ENCODE measurements at places on chromosomes 5 and 9.
A peak's percentile ranks its signal among the peaks of the same experiment; 100 is the strongest.

DNA sequence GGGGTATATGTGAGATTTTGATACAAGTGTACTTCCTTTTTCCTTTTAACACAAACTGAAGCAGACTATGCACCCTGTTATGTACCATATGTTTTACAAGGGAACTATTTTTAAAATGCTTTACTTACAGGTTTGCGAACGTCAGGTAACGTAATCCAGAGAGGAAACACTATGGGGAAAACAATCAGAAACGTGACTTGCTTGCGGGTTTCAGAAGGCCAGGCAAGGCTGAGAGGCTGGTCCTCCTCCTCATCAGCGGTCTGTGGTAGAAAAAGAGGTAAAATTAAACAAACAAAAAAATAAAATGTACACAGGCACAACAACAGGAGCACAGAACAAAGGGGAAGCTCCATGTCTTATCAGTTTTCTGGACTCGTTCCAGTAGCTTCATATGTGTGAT is 141.2 kb downstream of the ACER2 start:
- no peak for DNase-seq

GRCh38 chr5:95219411-95219810 is 65.5 kb downstream of the MCTP1 start:
- DNase-seq = no peak

DNA sequence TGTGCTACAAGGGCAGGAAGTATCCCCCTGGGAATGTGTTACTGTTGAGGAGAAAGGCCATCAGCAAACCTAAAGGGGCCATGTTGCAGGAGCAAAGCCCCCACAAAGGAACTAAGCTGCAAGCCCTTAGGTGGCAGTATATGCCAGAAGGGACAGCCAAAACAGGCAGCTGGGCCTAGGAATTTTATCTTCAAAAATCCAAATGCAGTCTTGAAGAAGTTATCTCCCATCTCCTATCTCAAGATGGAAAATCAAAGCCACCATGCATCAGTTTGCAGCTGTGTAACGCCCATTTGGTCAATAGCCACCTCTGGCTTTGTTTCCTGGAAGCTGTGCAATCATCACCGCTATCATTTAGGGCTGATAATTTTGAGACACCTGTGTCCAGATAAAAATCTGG is 400.3 kb downstream of the ARHGEF28 start:
- no peak for DNase-seq

GRCh38 chr9:132780230-132781007 is 97.7 kb downstream of the AK8 start:
- no peak for DNase-seq

DNA sequence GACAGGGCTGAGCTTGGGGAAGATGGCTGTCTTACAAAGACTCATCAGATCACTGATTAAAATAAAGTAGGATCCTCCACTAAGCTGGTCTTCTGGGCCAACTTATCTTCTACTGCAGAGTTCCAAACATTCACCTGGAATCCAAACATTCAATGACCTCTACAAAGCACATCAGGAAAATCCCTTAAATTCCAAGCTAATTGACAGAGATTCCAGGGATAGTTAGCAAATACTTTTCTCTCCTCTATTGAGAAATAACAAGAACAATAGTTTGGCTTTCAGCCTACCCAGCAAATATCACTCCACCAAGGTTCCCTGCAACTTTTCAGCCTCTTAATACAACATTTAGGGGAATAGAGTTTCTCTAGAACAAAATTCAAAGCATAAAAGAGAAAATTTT is 140.6 kb upstream of the LIFR start:
- no peak for DNase-seq

- DNase-seq = no peak
Measured at GRCh38 chr5:111537141-111538024, 25.0 kb upstream of the STARD4 start.

DNA sequence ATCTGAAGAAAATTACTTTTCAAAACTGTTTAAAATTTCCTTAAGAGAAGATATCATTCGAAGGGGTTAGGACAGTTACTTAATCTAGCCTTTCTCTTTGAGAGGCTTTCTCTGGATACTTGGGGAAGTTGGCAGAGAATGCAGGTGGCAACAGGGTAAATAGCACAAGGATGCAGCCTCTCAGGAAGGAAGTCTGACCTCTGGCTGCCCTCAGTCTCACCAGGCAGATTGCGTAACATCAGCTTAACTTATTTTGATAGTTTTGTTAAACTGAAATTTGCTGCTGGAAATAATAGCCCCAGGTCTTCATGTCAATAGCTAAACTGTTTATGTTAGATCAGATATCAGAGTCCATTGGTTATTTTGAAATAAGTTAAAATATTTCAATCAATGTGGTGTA is 20.4 kb downstream of the CCDC192 start:
- DNase-seq = no peak

DNA sequence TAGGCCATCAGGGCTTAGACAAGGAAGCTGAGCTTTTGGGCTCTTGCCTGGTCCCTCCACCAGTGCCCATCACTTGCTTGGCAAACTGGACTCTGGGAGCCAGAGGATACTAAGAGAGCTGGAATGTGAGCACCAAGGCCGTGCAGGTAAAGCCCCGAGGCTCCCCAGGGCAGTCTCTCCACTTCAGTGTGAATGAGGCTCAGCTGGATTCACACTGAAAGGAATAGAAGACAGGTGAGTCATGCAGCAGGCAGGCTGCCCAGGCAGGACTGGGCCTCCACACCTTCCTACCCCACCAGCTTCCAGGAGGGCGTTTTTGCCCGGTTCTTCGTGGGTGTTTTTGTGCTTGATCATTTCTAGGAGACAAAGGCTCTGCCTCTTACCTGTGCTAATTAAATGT is 7.3 kb upstream of the CTSV start:
- no peak for DNase-seq

DNA sequence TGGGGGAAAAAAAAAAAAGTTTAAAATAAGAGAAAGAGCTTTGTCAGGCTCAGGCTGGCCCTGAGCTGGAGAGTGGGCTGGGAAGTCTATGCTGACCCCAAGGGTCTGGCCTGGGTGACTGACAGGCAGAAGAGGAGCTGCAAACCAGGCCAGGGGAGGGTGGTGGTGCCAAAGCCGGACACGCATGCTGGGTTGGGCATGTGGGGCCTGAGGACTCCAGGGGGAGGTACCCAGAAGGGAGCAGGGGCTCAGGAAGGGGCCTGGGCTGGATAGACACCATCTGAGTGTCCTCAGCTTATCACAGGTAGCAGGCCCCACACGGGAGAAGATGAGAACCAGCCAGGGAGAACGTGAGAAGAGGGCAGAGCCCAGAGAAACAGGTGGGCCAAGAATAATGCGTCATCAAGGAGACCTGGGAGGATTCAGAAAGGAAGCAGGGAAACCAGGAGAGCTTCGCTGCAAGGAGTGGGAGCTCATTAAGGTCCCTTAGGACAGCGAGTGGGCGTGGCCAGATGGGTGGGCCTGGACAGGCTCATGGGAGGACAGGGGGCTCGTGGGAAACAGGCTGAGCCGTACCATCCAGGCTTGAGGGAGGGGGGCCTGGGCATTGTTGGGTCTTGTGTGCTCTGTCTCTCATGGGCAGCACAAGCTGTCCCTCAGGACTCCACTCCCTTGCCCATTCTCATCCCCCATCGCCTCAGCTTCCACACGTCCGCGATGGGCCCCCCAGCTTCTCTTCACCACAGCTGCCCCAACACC is 16.0 kb downstream of the TMOD1 start:
- DNase-seq = no peak

- DNase-seq = no peak
Measured at GRCh38 chr9:70152350-70152749, 106.4 kb upstream of the SMC5 start.

DNA sequence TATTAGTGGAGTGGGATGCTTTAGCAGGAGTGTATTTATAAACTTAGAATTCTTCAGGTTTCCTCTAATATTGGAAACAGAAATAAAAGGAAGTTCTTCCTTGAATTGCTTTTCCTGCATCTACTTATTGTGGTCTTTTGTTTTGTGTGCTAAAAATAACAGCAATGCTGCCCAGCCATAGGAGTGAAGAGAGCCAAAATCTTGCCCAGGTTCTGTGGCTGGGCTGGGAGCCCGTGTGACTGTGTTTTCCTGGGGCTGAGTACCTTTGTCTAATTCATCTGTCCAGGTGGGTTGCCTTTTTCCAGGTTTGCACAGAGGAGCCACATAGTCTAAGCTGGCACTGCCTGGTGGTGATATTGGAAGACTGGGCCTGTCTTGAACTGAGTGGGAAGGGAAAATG is 179.7 kb upstream of the ADAMTSL1 start:
- DNase-seq = no peak

DNA sequence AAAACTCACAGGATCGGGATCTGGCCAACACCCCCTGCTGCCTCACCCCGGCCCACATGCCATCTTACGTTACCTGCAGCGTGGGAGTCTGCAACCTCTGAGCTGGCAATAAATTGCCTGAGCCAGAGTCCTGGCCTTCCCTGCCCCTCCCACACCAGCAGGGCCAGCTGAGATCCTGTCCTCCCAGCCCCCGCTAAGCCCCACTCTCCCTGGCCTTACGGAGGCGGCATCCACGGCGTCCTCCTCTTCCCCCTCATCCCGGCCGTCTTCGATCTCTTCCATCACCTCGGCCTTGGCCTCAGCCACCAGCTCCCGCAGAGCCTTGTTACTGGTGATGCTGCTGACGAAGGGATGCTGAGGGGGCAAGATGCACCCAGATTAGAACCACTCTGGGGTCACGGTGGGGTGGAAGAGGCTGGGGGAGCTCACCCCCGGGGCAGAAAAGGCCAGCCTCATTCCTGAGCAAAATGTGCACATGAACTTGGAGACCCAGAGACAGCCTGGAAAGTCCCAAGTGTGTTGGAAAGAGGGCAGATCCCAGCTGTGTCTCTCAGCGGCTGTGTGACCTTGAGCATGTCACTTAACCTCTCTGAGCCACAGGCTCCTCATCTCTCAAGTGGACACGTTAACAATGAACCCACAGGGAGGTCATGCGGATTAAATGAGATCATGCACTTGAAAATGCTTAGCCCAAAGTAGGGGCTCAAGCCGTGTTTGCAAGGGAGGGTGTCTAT is 89.9 kb upstream of the FBXW11 start:
- DNase-seq = no peak

DNA sequence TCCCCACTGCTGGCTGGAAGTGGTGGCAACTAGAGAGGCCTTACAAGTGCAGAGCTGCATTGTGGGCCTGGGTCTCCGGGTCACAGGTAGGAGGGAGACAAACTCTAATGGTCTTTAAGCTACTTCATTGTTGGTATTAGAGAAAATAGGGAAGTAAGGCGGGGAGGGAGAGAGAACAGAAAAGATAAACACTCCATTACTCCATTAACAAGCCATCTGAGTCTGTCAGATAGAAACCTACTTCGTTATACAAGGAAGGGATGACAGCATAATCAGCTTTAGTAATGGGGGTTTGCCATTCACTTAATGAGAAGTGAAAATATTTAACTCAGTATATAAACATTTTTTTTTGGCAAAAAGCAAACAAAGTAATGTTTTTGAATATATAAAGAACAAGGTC is 107.4 kb downstream of the TLE1 start:
- DNase-seq = no peak

DNA sequence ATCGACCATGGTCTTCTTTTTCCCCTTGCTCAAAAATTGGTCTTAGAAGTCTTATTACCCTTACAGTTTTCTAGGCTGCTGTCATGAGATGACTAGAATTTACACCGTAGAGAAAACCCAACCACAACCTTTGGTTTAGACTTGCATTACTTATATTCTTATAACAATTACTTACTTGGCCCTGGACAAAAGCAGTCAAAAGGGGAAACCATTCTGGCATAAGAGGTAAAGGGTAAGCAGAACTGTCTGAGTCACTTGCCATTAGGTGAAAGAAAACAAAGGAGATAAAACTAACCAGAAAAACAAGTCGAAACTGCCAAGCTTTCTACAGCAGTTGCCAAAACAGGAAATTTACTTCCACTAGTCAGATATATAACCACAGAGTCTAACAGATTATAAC is 17.9 kb downstream of the TMEM245 start:
- DNase-seq = no peak

DNA sequence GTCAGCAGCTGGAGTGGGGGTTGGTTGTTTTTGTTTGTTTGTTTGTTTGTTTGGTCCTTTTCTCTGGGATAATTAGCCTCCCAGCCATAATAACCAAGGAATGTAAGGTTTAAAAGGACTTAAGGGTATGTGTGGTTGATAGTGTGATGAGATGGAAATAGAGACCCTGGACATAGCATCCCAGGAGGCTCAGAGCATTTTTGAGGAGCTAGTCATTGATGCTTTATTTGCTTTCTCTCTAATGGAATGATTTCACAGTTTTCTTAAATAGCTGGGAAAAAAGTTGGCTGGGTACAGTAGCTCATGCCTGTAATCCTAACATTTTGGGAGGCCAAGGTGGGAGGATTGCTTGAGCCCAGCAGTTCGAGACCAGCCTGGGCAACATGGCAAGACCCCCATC is 45.1 kb downstream of the TTC1 start:
- DNase-seq = peak; percentile 73

- no peak for DNase-seq
Measured at GRCh38 chr5:117186751-117187150, 612.1 kb upstream of the SEMA6A start.

- no peak for DNase-seq
Measured at GRCh38 chr9:117395151-117395650, 19.7 kb downstream of the ASTN2 start.
